ENCODE measurements at places on chromosomes 12 and 14.

- DNase-seq = peak; percentile 40
Measured at GRCh38 chr14:60753264-60754119, 18.9 kb downstream of the MNAT1 start.

DNA sequence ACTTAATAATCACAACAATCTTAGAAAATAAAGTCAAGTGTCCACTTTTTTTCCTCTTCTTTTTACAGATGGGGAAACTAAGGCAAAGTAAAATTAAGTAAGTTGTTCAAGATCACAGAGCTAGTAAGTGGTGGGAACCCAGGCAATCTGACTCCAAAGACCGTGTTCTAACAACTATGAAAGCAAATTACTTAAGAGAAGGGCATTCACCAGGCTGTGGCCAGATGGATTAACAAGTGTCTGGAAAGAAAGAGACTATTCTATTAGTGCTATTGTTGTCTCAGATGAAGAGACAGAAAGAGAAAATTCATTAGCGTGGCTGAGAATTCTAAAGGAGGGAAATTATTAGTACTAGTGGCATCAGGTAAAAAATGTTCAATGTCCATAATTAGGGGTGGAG lies 48.5 kb downstream of the FGD6 start:
- no peak for DNase-seq

DNA sequence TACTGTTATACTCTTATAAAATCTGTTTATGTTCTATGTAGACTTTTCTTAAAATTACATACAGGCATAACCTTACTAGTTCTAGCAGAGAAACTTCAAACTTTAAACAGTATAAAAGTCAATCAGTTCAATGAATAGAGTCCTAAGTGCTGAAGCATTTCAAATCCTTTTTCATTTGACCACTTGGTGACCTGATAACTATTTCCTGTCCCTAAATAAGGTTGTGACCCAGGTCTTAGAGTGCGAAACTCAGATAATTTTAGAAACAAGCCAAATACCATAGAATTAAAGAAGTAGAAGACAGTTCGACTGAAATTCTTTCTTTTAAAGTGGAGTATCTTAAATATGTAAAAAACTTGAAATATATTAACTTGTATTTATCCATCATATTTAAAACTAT lies 96.2 kb upstream of the ALX1 start:
- no peak for DNase-seq

- no peak for DNase-seq
Measured at GRCh38 chr12:70936203-70936813, 15.8 kb upstream of the PTPRR start.

- DNase-seq = no peak
Measured at GRCh38 chr12:12482959-12483358, 79.7 kb downstream of the DUSP16 start.

- DNase-seq = no peak
Measured at GRCh38 chr12:119940897-119941296, 48.1 kb upstream of the BICDL1 start.

GRCh38 chr12:2960390-2960956 lies 1.3 kb downstream of the TEAD4 start:
- DNase-seq = peak; percentile 9

- no peak for DNase-seq
Measured at GRCh38 chr14:30194741-30195148, 267.1 kb upstream of the PRKD1 start.

DNA sequence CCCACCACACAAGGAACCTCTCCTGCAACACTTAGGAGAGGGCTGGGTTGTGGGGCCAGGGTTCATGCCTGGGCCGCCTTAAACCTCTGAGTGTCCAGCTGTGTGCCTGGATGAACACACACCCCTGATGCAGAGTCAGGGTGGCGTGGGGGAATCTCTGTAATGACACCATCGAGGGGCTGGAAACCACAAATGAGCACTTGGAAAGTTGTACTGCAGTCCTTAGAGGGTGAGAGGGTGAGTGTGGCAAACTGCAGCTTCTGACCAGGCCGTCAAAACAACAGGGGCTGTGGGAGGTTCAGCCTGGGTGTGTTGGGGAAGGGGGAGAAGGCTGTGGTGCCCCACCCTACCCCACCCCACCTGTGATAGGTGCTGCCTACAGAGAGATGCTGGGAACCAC lies 12.4 kb upstream of the KRT5 start:
- no peak for DNase-seq

All from activated naive CD4-positive, alpha-beta T cell treated with Interleukin-2 at 50 U/mL for 16 hours (primary cell).